CD8-positive, alpha-beta memory T cell (primary cell): ENCODE measurements at places on chromosomes 2 and 18. TPM values are rescaled to one million over a fixed set of nuclear protein-coding genes. Genes with fewer than 3 reads are reported as not detected.

Gene SCN7A
- not detected for total RNA-seq

GRCh38 chr18:62338446-62339105 is 13.5 kb downstream of the TNFRSF11A start:
- H3K27ac ChIP-seq, result no peak overlapping the region
- no peaks in the 10 kb centered on the region for H3K36me3 ChIP-seq
- no peak overlapping the region for H3K4me3 ChIP-seq
- DNase-seq, result no peak
- no peaks in the 10 kb centered on the region for H3K4me1 ChIP-seq

GRCh38 chr2:96832754-96833507 is 10.9 kb downstream of the ANKRD23 start:
- H3K4me3 ChIP-seq, result no peak overlapping the region
- H3K27ac ChIP-seq, result no peak overlapping the region
- H3K4me1 ChIP-seq, result no peaks in the 10 kb centered on the region

Gene RAB27B
- 0.22 TPM for total RNA-seq

DNA sequence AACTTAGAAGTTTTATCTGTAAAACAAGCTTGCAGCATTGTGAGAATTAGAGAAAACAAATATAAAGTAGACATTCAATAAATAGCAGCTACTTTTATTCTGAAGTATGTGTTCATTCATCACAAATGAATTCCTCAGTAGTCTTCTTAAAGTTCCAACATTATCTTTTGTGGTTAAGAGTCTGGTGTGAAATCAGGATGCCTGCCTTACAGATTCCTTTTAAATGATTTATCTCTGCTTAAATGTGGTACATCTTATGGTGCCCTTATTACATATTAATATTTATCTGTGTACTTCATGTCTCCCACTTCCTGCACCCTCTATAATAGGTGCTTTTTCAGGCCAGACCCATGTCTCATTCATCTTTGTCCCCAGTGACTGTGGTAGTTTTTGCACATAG is 595.0 kb downstream of the STK39 start:
- no peaks in the 10 kb centered on the region for H3K36me3 ChIP-seq
- no peak overlapping the region for H3K27ac ChIP-seq
- no peaks in the 10 kb centered on the region for H3K4me1 ChIP-seq
- no peak for DNase-seq
- H3K4me3 ChIP-seq, result no peak overlapping the region

Gene KCNS3
- not detected for total RNA-seq

Gene VAMP8
- total RNA-seq, result 94.4 TPM

Gene ATRAID
- total RNA-seq, result 101 TPM
